Lung (tissue), 17 donors: ENCODE measurements at places on chromosomes 2 and 18. TPM values are rescaled to one million over a fixed set of nuclear protein-coding genes. Genes with fewer than 3 reads are reported as not detected.

The DAW1 gene
- polyA plus RNA-seq = 3.3 TPM

The RAB27B gene
- polyA plus RNA-seq = 6.7 TPM

The ONECUT2 gene
- polyA plus RNA-seq = 0.01 TPM

The FN1 gene
- polyA plus RNA-seq = 339 TPM

The IRS1 gene
- 3.1 TPM for polyA plus RNA-seq

The IL1R2 gene
- 9.2 TPM for polyA plus RNA-seq

The ADCYAP1 gene
- polyA plus RNA-seq = 0.10 TPM

The MAP4K4 gene
- polyA plus RNA-seq = 19.7 TPM

The BMP10 gene
- not detected for polyA plus RNA-seq

The GNLY gene
- polyA plus RNA-seq = 13.6 TPM

The CPO gene
- polyA plus RNA-seq = 0.07 TPM

The ZNF892 gene
- 0.24 TPM for polyA plus RNA-seq

The INO80D gene
- 1.9 TPM for polyA plus RNA-seq

The NOSTRIN gene
- polyA plus RNA-seq = 38.1 TPM

The ERFE gene
- not detected for polyA plus RNA-seq

The SKOR2 gene
- polyA plus RNA-seq = not detected

The SATB2 gene
- polyA plus RNA-seq = 0.75 TPM

The ASB18 gene
- not detected for polyA plus RNA-seq
